ENCODE measurements at places on chromosomes 4 and X.

DNA sequence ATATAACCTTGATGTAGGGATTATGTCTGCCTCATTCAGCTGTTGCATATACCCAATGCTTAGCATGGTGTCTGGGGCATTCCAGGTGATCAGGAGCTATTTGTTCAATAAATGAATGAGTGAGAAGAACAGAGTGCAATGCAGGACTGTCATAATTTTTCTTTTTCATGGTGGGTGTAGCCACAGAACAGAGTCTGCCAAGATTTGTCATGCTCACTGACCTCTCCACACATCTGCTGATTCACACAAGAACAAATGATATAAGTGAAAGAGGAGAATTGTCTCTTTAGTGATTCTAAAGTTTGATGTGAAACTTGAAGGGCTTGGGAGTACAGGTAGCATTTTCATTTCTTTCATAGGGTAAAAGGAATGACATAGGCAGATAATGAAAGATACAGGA, 64.4 kb upstream of the TEX13D start:
- DNase-seq = no peak

GRCh38 chr4:86876894-86877685, 15.1 kb downstream of the C4orf36 start:
- no peak for DNase-seq

DNA sequence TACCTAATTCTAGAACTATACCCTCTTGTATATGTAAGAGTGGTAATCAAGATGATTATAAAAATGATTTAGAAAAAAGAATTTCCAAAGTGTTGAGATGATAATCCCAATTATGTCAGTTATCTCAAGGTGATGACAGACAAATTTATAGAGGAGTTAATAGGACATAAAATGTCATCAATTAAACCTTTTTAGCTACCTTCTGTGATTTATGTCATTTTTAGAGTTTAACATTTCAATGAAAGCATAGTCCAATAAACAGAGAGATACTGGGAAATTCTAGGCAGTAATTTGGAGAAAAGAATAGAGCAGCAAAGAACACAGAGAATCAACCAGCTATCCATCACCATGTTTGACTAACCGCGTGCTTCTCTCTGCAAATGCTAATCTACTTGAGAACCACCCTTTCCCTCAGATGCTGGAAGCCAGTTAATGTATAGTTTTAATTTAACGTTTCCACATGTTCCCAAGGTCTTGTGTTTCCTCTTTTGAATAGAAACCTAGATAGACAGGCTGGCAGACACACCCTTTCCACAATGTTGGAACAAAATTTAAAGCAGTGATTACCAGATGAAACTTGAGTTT, 433.1 kb upstream of the FAM241A start:
- DNase-seq = no peak

DNA sequence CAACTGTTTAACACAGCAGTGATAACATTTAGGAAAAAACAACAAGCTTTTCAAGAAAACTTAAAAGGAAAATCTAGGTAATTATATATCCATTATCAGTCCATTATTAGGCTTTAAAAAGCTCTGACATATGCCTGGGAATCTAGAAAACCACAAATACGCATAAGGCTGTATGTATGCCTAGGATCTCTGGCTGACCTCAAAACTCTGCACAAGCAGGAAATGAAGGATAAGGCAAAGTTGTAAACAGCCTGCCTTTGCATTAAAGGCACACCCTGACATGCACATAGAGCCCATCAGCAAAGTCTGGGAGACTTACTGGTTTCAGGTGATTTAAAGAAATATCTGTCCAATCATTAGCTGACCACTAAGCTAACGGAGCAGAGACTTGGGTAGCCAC, 14.0 kb downstream of the TIMP1 start:
- DNase-seq = no peak

- DNase-seq = no peak
Measured at GRCh38 chr4:27000820-27001219, 140.2 kb downstream of the STIM2 start.

DNA sequence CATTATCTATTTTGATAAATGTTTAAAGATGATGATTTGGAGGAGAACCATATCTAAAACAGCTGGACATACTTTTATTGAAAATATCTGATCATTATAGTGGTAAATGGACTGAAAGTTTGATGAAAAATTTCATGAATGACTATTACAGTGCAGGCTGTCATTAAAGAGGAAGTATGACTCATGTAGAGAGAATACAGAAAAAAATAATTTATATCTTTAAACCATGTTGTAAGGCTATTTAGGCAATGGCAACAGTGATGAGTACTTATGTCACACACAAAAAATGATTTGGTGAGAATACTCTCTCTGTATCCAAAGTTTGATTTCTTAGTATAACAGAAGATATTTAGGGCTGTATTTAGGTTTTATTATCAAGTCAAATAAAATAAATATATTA, 3.9 kb upstream of the GLRB start:
- DNase-seq = no peak

GRCh38 chrX:152202886-152203285, 64.5 kb upstream of the MAGEA10 start:
- no peak for DNase-seq

GRCh38 chrX:74519870-74520269, 94.6 kb downstream of the RLIM start:
- no peak for DNase-seq

DNA sequence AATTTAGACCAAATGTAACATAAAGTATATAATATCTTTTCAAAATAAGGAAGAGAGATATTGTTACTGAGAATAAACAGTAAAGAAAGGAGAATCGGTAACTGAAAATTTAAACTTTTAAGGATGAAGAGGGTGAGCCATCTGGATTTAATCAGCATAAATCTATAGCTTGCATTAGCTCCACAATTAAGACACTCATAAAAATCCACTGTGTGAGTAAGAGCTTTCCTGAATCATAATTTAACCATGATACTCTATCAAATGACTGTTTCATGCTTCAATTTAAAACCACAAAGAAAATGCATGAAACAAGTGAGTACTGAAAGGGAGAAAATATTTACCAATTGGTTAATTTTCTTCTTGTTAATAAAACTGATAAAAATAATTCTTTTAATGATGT, 951.5 kb upstream of the SLIT2 start:
- DNase-seq = peak; percentile 22

- DNase-seq = no peak
Measured at GRCh38 chr4:91035276-91035675, 908.1 kb downstream of the CCSER1 start.

DNA sequence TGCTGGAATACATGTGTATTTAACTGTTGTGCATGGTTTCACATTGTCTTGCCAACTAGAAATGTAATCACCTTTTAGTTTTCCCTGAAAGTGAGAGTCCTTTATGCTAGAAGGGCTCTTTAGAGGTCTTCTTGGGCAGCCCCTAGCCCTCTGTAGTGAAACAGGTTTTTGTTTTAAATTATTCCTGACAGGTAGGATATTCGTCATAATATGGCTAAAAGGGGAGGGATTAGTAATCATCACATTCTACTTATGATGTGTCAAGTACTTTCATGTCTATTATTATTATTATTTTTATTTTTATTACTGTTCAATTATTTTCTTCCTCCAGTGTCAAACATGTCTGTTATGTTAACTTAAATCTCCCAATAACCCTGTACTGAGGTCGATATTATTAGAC, 35.5 kb downstream of the MSN start:
- DNase-seq = no peak

- no peak for DNase-seq
Measured at GRCh38 chrX:66020631-66021334, 19.1 kb downstream of the VSIG4 start.

DNA sequence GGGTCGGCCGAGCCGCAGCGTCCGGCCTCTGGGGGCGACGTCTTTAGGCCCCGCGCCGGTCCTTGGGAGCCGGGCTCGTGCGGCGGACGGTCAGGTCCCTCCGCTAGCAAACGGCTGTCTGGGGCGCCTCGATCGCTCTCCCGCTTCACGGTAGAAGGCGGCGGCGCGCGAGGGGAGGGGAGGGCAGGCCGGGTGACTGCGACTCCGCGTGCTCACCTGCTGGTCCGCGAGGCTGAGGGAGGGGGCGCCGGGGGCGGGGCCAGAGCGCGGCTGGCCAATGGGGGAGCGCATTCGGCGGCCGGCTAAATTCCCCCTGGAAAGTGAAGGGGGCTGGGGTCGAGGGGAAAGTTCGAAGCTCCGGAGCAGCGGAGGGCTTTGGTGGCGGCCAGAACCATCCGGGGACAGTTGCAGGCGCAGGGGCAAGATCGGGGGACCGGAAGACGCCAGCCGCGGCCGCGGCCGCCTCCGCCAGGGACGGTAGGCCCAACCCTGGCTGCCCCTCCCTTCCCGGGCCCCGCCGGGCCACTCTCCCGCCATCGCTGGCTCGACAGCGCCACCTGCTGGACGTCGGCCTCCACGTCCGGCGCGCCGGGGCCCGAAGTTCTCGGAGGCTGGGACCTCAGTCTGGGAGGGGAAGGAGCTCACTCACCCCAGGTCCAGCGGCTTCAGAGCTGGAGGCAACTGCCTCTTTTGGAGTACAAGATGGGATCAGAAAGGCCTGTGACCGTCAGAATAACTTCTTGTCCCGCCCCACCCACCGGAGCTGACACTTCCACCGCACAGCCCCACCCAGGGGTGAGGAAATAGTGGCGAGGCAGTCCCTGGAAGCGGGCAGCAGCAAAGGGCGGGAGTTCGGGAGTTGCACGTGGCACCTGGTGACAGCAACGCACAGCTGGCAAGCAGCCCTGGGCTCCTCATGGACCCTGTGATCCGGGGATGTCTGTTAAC, 49.9 kb downstream of the ELF4 start:
- no peak for DNase-seq

- DNase-seq = no peak
Measured at GRCh38 chr4:95059663-95060062, 301.9 kb downstream of the BMPR1B start.

DNA sequence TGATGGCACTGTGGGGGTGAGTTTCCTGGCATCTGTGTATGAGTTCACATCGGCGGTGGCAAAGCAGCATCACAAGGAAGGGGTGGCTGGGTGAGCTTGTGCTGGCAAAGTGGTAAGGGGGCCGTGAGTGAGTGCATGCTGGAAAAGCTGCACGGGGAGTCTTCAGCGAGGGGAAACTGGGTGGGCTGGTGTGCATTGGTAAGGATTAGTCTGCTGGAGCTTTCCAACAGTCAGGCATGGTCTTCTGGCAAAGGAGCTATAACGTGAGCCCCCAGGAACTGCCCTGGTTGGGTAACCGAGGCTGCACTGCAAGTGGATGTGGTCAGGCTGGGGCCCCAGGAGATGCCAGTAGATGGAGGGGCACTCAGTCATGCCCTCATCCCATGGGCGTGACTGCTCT, 30.7 kb downstream of the ADAM29 start:
- DNase-seq = no peak

DNA sequence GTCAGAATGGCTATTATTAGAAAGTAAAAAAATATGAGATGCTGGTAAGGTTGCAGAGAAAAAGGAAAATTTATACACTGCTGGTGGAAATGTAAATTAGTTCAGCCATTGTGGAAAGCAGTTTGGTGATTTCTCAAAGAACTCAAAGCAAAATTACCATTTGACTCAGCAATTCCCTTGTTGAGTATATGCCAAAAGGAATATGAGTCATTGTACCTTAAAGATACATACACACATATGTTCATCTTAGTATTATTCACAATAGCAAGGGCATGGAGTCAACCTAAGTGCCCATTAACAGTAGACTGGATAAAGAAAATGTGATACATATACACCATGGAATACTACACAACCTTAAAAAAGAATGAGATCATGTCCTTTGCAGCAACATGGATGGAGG, 148.2 kb downstream of the COMMD8 start:
- DNase-seq = peak; percentile 36

GRCh38 chrX:112197840-112198239, 115.3 kb upstream of the TRPC5 start:
- DNase-seq = no peak

- no peak for DNase-seq
Measured at GRCh38 chr4:1008840-1009541, 2.4 kb upstream of the FGFRL1 start.

DNA sequence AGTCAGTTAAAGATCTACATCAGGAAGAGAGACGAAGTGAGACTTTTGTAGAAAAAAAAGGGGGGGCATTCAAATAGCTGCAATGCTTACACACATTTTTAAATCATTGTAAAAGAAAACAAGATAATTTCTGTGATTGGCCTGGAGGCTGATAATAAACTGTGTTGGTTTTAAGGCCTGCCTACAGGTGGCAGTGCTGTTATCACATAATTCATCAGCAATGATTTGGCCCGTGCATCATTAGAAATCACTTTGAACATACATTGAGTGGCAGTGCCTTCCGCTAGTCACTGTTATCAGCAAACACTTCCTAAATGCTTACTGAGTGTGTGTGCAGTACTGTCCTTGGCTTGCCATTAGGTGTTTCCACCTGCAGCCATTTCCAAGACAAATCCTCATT, 831.9 kb downstream of the TRIML1 start:
- DNase-seq = no peak

GRCh38 chr4:121551271-121551670, 145.5 kb downstream of the ANXA5 start:
- DNase-seq = no peak
